ENCODE measurements at places on chromosomes 5 and 9.

- DNase-seq: no peak
These were observed 119.6 kb downstream of the PPP2R2B start for GRCh38 chr5:146758938-146759337.

DNA sequence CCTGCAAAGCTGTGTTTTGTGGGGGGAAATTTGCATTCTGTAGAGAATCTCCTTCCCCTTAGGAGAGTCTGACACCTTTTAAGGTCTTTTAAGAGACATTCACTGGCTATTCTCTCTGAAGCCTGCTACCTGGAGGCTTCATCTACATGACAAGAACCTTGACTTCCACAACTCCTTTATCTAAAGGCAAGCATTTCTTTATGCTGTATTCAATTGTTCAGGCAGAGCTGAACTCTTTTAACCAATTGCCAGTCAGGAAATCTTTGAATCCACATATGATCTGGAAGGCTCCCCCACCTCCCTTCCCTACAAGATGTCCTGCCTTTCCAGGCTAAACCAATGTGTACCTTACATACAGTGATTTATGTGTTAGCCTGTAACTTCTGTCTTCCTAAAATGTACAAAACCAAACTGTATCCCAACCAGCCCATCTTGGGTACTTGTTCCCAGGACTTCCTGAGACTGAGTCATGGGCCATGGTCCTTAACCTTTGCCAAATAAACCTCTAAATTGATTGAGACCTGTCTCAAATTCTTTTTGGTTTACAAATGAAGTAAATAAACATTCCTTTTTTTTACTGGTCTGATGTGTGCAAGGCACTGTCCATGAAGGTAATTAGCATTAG lies 9.9 kb downstream of the C9orf85 start:
- no peak for DNase-seq

- peak; percentile 28 for DNase-seq
These were observed 42.1 kb upstream of the EEIG1 start for GRCh38 chr9:128022886-128023285.

DNA sequence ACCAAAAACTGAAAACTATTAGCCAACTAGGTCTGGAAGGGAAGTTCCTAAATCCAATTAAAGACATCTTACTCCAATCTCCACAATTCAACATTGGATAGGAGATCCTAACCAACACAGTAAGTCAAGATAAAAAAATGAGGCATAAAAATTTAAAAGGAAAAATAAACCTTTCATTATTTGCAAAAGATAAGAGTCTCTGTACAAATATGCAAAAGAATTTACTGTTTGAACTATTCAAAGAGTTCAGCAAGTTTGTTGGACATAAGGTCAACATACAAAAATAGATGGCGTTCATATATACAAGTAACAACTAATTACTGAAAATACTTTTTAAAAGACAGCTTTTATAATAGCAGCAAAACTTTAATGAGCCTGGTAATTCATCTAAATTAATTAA lies 3.1 kb upstream of the FREM1 start:
- no peak for DNase-seq

Data from AG08395 (cell line).